ENCODE measurements at places on chromosomes 16 and 17. TPM values are rescaled to one million over a fixed set of nuclear protein-coding genes. Genes with fewer than 3 reads are reported as not detected.
A peak's percentile ranks its signal among the peaks of the same experiment; 100 is the strongest.

DNA sequence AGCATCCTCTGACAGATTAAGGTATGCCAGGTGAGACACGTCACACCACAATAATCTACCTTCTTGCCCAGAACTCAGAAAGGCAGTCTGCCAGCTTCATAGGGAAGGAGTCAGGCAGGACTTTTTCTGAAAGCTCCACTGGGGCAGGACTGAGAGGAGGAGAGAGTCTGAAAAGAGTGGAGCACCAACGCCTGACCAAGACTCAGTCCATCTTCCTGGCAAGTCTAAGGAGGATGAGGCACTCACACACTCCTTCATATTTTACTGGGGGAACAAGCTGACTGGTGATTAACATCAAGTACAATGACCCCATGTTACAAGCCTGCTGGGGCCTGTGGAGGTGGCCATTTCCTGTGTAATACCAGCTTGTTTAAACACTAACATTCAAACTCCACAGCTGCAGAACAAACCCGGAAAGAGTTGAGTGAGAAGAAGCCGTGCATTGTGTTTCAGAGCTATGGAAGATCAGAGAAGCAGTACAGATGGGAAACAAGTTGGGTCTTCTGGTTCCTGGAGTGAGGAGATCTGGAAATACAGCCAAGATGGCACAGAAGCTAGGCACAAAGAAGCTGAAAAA, 122.4 kb downstream of the HIC1 start:
- DNase-seq = no peak

- peak; percentile 67 for DNase-seq
Measured at GRCh38 chr16:70529051-70529777, 5.6 kb downstream of the SF3B3 start.

DNA sequence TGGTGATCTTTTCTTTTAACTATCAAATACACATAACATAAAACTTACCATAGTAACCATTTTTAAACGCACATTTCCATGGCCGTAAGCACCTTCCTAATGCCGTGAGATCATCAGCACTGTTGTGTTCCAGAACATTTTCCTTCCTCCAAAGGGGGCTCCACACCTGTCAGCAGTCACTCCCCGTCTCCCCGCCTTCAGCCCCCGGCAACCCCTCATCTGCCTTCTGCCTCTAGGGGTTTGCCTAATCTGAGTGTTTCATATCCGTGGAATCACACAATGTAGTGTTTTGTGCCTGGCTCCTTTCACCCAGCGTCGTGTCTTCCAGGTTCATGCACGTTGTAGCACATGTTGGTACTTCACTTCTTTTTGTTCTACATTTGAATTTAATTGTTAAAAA, 350.1 kb upstream of the TNRC6C start:
- no peak for DNase-seq

DNA sequence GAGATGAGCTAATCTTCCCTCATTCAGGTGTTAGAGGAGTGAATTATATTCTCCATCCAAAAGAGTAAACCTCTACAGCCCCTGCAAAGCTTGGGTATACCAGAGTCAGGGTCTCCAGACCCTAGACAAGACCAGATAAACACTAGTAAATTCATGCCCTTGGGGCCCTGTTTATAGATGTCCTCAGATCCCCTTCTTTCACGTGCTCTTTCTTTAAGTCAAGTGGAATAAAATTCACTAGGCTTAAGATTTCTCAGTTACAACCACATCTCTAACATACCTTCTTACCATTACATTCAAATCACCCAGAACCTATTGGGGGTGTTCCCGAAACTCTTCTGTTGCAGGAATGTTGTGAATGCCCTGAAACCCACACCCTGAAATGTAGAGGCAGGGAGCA, 2.2 kb upstream of the C17orf58 start:
- no peak for DNase-seq

DNA sequence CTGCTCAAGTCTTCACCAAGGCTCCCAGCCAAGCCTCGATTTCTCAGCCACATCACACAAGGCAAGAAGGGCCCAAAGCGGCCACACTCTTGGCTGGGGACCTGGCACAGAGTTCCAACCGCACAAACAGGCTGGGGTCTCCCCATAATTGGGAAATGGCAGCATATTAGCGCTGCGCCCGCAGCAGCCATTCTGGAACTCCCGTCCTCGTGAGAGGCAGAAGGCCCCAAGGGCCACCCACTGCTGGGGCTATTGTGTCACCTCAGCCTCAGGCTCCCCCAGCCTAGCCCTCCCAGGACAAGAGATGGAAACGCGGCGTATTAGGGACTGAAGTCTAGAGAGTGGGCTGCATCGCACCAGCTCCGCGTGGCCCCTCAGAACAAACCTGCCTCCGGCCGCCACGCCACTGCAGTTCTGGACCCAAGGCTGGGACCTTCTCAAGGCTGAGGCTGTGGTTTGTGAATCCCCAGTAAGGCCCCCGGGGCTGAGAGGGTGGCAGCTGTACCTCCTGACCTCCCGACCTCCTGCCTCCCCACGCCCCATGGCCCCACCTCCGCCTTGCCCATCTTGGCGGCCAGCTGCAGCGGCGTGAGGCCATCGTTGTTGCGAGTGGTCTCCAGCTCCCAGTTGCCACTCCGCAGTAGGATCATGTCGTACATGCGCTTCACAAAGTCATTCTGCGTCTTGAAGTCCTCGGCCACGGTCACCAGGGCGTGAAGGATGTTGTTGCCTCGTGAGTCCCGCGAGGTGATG, 25.3 kb downstream of the TRPV3 start:
- DNase-seq = no peak

- no peak for DNase-seq
Measured at GRCh38 chr17:51857052-51857597, 301.4 kb downstream of the CA10 start.

DNA sequence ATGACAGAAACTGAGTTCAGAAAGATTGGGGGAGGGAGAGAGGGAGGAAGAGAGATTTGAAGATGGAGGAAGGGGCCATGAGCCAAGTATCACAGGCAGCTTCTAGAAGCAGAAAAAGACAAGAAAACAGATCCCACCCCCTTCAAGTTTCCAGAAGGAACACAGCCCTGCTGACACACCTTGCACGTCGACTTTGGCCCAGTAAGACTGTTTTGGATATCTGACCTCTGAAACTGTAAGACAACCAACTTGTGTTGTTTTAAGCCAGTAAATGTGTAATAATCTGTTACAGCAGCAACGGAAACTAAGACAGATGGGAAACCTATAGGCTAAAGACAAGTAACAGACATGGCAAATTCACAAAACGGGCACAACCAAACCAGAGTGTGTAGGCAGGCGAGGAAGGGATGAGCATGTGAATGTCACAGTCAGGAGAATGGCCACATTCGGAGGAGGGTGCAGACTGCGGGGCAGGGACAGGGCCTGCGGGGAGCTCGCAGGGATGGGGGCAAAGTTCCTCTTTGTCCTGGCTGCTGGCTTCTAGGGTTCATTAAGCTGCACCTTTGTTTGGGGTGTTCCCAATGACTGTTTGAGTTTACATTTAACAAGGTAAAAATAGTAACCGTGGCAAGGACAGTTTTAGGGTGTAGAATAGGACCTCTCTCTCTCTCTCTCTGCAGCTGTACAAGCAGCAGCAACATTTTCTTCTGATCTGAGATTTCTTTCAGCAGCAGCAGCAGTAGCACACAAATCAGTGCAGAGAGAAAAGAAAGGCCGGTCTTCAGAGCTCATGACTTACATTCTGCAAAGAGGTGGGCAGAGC, 18.3 kb upstream of the ATP2C2 start:
- DNase-seq = no peak

DNA sequence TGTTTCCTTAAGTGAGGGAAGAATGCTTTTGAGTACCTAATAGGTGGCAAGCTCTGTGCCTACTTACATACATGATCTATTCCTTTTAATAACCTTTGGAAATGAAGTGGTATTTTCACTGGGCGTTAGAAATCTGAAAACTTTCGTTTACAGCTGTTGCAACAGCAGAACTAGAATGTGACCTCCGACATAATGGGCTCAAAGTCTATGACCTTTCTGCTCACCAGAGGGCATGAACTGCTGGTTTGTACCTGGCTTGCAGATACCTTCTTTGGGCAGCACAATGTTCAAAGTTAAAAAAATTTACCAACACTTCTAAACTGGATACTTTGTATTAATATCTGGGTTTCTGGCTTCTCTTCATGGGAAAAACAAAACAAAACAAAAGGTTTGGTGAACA, 24.3 kb downstream of the CA4 start:
- DNase-seq = no peak

DNA sequence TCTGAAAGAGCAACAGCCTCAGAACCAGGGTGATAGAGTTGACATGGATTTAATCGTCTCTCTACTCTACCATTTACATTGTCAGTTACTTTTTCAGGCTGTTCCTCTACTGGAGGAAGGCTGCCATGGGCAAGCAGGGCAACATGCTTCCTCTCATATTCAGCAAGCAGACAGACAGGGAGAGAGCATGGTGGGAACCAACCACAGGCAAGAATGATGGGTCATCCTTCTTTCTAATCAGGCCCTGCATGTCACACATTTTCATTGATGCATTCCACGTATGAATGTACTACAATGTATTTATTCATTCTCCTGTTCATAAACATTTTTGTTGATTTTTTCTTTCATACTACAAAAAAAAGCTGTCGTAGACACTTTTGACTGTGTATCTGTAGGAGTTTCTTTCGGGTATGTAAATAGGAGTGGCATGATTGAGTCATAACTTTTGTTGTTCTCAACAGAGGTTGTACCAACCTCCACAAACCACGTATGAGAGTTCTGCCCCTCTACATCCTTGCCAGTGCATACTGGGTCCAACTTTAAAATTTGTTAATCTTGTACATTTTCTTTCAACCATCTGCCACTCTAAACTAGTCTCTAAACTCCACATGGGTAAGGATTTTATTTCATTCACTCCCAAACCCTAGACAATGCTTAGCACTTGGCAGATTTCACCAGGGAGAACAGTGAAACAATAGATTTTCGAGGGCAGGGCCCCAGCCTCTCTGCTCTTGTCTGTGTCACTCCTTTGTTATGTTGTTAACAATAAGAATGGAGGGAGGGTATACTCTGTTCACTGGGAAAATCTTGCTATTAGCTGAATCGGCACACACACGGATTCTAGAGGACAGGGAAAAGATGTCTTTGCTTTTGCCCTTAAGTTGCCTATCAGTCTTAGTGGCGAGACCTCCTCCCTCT, 58.7 kb downstream of the CMC2 start:
- DNase-seq = no peak

Gene RUNDC3A
- 0.62 TPM for total RNA-seq

Gene BEAN1
- total RNA-seq = 19.1 TPM

Gene KRT20
- total RNA-seq = not detected

Gene ABCC3
- 2.0 TPM for total RNA-seq
